Left colon (tissue), 2 donors: ENCODE measurements at places on chromosomes 11 and 22. TPM values are rescaled to one million over a fixed set of nuclear protein-coding genes. Genes with fewer than 3 reads are reported as not detected.

The C22orf31 gene
- total RNA-seq = not detected

The IGHMBP2 gene
- total RNA-seq = 20.8 TPM

The RTN4R gene
- total RNA-seq = 6.5 TPM

The DDI1 gene
- not detected for total RNA-seq

The HEPN1 gene
- total RNA-seq = not detected

The TSGA10IP gene
- not detected for total RNA-seq

The LINC01488 gene
- not detected for total RNA-seq

The P4HA3 gene
- 0.27 TPM for total RNA-seq

The ALKBH3 gene
- 29.9 TPM for total RNA-seq

The BANF1 gene
- total RNA-seq = 111 TPM

The SCN3B gene
- 0.59 TPM for total RNA-seq

The POU2AF3 gene
- 6.6 TPM for total RNA-seq

The OR8G1 gene
- not detected for total RNA-seq

The OR52A1 gene
- total RNA-seq = not detected

The BLID gene
- not detected for total RNA-seq

The C11orf97 gene
- total RNA-seq = not detected

The CHRDL2 gene
- not detected for total RNA-seq

The LDLRAD3 gene
- total RNA-seq = 2.3 TPM

The VEGFB gene
- 68.8 TPM for total RNA-seq

The SLC22A9 gene
- total RNA-seq = not detected
